Activated CD4-positive, alpha-beta memory T cell treated with anti-CD3 and anti-CD28 coated beads, Interleukin-2, amount 10 ng/mL, durations not matched to agents 7 days and 5 days (primary cell): ENCODE measurements at places on chromosomes 12 and 14. TPM values are rescaled to one million over a fixed set of nuclear protein-coding genes. Genes with fewer than 3 reads are reported as not detected.

DNA sequence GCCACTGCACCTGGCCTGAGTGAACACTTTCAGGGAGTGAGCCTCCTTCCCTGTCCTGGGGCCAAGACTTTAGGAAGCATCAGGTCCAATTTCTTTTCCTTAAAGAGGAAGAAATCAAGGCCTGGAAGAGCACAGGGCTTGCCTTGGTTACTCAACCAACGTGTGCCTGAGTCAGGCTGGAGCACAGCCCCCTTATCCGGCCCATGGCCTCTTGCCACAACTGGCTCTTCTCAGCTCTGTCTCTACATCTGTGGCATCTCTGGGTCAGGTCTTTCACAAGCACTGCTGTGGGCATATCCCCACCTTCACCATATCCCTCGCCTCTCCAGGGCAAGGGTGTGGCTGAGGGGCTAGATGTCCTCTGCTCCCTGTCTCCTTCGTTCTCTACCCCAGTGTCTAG lies 6.8 kb downstream of the MYH6 start:
- no peak for DNase-seq

GRCh38 chr12:116354950-116355783 lies 77.7 kb upstream of the MED13L start:
- DNase-seq: no peak

DNA sequence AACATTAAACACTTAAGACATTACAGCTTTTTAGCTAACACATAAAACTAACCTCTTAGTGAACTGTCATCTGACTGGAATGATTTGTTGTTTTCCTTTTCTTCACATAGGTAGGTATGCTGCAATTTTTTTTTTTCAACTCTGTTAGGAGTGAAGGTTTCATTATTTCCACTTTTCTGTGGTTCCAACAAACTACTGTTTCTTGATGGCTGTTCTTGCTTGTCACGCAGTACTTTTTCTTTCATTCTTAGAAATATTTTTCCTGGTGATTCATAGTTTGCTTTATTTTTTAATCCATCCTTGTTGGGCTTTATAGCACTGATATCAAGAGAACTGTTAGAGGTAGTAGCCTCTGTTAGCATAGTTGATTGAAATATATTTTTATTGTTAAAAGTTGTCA lies 6.3 kb downstream of the MIS18BP1 start:
- DNase-seq: no peak

- no peak for DNase-seq
Measured at GRCh38 chr12:68106160-68106559, 53.4 kb downstream of the IFNG start.

GRCh38 chr14:101188571-101188915 lies 285.0 kb upstream of the RTL1 start:
- peak; percentile 8 for DNase-seq

DNA sequence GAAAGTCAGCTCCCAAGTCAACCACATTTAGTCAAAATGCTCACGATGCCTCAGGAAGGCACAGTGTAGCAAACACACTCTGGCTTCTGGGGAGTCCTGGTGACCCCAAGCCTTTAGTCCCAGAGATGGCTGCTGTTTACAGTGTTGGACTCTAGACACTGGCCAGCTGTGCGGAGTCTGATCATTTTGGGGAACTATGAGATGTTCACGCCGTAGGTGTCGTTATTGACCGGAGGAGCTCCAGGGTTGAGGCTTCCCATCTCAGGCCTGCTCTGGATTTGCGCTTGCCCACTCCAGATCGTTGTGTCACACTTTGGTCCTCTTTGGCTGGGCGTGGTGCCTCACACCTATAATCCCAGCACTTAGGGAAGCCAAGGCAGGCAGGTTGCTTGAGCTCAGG lies 27.7 kb downstream of the BRI3BP start:
- DNase-seq: no peak

DNA sequence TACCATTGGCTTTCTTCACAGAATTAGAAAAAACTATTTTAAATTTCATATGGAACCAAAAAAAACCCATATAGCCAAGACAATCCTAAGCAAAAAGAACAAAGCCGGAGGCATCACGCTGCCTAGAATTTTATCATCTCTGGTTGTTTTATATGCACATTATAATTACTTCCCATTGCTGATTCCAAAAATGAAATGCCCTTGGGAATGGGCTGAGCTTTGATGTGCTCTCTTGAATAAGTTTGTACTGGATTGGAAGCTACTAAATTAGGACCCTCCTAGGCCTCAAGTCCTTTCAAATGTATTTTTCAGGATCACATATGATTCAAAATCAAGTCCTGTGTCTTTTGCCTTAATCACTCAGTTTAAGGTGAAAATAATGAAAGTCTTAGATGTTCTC lies 58.9 kb upstream of the DUSP6 start:
- DNase-seq: no peak

DNA sequence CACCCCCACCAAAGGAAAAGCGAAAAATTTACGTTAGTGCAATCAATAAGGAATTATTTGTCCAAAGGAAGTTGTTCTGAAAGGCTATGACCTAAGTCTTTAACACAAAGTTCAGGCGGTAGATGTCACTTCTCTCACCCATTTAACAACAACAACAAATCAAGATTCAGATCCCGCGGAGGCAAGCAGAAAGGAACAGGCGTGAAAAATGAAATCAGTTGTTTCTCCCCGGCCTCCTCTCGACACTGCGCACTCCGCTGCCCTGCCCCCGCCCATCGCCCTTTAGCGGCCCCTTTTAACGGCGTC lies 1.4 kb downstream of the DENND5B start:
- peak; percentile 17 for DNase-seq

- DNase-seq: no peak
Measured at GRCh38 chr12:89273525-89273924, 78.8 kb downstream of the DUSP6 start.

- DNase-seq: no peak
Measured at GRCh38 chr14:38150075-38150474, 57.6 kb upstream of the SSTR1 start.

KCNK10 gene
- total RNA-seq: not detected

TMEM121 gene
- total RNA-seq: 9.6 TPM

PTGDR gene
- total RNA-seq: 0.38 TPM

SPTB gene
- total RNA-seq: 0.10 TPM

ERBB3 gene
- 2.3 TPM for total RNA-seq

GPRC5D gene
- total RNA-seq: 0.73 TPM
